Esophagus squamous epithelium (tissue), 5 donors: ENCODE measurements at places on chromosomes 13 and 19.

GRCh38 chr13:46387064-46387851 is at the start of gene RUBCNL:
Gene RUBCNL, minus strand, starts transcription at chr13:46387252. Its CDS starts 14,777 bp downstream, at chr13:46372475.
- DNase-seq = no peak

DNA sequence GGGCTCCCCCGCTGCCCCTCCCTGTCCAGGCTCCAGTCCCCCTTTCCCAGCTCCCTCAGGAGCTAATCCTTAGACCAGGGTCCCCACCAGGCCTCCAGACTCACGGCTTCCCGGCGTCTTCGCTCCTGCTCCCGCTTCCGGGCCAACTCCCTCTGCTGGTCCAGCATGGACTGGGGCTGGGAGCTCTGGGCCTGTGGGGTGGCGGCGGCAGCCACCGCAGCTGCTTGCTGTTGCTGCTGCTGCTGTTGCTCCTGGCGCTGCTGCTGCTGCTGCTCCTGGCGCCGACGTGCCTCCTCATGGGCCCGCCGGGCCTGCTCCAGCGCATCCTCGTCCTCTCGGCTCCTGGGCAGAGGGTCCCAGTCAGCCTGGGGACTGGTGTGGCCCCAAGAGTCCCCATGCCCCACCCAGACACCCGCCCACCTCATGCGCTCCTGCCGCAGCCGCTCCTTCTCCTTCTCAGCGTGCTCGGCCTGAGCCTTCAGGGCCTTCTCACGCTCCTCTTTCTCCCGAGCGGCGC is 6.4 kb upstream of the EPHX3 start:
- no peak for DNase-seq

GRCh38 chr19:5369962-5370367 is 29.4 kb upstream of the PTPRS start:
- no peak for DNase-seq

DNA sequence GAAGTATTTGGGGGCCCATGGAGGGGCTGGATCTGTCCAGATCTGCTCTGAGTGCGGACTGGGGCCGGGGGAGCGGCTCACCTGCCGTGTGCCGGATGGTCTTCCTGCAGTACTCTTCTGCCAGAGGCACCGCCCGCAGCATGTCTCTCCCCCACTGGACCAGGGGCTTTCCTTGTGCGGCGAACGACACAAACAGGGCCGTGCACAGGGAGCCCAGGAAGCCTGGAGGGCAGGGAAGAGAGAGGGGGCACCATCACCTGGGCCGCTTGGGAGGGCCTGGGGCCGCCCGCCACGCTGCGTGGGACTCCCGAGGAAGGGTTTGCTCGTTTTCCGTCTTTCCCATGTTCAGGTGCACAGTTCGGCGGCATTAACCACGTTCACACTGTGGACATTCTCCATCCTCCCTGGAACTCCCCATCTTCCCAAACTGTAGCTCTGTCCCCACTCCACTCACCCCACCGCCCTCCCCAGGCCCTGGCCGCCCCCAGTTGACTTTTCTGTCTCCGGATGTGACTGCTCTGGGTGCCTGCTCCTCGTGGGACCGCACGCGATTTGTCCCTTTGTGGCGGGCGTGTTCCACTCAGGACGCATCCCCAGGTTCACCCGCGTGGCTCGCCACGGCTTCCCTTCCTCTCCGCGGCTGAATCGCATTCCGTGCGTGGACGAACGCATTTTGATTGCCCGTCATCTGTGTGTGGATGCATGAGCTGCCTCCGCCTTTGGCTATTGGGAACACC is 24.2 kb downstream of the ADPRHL1 start:
- DNase-seq = no peak

DNA sequence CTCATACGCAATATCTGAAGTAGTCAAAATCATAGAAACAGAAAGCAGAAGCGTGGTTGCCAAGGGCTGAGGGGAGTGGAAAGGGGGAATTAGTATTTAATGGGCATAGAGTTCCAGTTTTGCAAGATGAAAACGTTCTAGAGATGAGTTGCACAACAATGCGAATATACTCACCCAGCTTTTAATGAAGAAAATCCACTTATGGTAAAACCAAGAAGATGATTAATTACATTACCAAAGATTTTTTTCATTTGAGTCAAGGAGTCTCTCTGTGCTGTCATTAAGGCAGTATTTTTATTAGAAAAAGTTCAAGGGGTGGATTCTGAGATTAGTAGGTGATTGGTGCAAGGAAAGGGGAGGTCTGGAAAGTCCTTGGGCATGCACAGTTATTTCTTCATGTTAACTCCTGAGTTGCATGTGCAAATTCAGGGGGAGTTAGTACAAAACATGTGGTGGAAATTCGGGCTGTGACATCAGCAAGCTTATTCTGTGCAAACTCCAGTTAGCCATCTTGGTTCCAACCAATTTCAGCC is 6.9 kb upstream of the CBY2 start:
- DNase-seq = no peak
